Type B pancreatic cell (in vitro differentiated cells): ENCODE measurements at places on chromosomes 5 and 9. TPM values are rescaled to one million over a fixed set of nuclear protein-coding genes. Genes with fewer than 3 reads are reported as not detected.

- no peak for DNase-seq
Observed at GRCh38 chr9:120688758-120689157, 25.5 kb downstream of the MEGF9 start.

DNA sequence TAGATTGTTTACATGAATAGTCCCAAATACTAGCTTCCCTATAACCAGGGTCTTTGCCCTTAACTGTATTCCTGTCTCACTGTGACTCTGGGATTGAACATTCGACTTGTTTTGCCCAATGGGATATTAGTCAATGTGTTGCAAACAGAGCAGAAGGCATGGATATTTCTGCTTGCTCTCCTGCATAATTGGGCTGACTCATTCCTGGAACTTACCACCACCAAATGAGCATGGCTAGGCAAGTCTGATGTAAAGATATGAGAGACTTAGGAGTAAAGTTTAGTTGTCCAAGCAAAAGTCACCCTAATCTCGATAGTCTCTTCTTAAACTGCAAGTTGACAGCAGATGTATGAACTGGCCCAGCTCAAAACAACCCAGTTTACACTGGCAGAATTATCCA, 273.5 kb upstream of the CCNG1 start:
- DNase-seq = no peak

DNA sequence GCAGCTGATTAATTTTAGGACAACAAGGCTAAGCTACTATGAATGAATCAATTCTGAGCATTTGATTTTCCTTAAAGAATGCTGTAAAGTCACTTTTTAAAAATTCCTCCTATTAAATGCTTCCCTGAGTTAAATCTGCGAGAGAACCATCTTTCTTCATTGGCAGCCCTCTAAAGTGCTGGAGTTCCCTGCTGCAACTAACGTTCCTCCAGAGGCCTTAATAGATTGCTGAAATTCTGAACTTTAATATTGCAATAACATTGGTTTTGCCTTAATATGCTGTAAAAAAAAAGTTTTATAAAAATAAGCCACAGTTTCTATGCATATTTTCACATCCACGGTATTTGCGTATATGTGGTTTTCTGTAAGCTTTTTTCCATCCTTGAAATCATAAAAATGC, 298.0 kb upstream of the PIK3R1 start:
- no peak for DNase-seq

Gene BAAT
- total RNA-seq = 0.48 and 0.53 TPM in 2 replicates

Gene TRPM6
- 1.4 and 16.9 TPM in 2 replicates for total RNA-seq

GRCh38 chr5:95743232-95743631, 12.1 kb downstream of the RHOBTB3 start:
- DNase-seq = no peak

DNA sequence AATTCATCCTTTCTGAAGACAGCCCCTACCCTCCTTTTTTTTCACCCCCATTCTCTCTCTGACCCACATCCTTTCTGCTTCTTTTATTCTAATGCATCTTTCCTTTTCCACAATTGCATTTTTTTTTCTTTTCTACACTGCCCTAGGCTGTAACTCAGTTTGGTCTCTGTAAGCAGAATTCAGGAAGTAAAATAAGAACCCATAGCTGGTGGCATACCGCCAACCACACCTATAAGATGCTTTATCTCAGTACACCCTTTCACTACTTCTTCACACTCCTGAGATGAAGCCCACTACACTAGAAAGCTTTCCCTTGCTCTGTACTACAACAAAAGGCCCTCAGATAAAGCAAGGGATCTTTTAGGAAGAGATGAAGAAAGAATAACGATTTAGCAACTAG, 16.1 kb upstream of the TSSK1B start:
- no peak for DNase-seq

DNA sequence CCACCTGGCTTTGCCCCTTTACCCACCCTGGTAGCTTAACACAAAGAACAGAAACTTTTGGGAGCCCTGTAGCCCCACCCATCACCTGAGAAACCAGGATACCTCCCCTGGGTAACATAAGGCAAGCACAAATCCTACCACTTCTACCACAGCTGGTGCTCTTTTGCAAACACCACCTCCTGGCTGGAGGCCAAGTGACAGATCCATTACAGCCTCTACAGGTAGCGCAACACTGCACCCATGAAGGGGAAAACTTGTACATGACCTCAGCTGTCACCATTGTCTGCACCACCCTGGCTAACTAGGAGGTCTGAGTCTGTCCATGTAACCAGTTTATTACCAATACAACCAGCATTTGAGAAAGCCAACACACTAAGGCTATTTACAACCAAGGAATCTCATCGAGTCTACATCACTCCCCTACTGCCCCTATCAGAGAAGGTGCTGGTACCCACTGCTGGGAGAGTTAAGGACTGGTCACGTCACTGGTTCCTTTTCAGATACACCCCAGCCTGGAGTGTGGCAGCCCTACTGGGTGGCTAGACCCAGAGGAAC, 128.6 kb downstream of the PJA2 start:
- no peak for DNase-seq

GRCh38 chr5:160088805-160089204, 30.4 kb downstream of the PWWP2A start:
- no peak for DNase-seq

DNA sequence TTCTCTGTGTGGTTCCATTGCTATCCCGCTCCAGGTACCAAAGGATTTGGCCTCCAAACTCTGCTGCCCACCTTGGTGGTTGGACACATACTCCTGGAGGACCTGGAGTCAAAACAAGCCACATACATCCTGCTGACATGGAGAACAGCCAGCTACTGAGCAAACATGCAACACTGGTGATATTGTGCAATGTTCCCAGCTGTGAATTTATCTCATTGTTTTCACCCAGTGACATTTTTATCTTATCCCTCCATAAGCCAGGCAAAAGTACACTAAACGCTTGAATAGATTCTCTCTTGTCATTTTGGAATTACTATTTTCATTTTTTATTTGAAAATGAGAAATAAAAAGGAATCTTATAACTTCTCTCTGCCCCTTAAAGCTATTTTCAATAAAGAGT, 11.1 kb upstream of the CTSL start:
- DNase-seq = no peak
